ENCODE measurements at places on chromosomes 16 and 17.

DNA sequence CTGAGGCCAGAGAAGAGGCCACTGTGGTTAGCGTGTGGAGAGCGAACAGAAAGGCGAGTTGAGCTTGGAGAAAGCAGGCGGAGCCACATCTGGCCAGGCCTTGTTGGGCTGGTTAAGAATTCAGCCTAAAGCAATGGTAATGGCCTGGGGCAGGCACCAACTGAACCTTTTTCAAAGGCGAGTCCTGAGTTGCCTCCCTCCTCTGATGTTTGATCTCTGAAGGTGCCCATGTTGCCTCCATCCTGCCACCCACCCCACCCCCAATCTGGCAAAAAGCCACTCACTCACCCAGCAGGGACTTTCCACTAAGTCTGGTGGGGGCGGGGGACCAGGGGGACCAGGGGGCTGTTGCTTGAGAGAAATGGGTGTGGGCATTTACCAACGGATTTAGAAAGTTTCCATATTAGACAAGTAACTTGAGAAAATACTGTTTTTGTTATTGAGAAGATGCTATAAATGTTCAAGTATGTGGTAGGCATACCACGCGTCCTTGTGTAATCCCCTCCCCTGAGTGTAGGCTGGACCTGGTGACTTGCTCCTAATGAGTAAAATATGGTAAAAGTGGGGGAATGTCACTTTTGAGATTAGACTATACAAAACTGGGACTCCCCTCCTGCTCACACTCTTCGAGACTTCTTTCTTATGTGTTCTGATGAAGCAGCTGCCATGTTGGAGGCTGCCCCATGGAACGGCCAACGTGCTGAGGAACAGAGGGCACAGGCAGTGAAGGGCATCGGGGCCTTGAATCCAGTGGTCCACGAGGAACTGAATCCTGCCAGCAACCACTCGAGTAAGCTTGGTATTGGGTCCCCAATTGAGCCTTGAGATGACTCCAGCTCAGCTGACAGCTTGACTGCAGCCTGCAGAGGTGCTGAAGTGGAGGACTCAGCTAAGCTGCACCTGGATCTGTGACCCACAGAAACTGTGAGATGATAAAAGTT is 29.9 kb upstream of the TNS4 start:
- DNase-seq: no peak

DNA sequence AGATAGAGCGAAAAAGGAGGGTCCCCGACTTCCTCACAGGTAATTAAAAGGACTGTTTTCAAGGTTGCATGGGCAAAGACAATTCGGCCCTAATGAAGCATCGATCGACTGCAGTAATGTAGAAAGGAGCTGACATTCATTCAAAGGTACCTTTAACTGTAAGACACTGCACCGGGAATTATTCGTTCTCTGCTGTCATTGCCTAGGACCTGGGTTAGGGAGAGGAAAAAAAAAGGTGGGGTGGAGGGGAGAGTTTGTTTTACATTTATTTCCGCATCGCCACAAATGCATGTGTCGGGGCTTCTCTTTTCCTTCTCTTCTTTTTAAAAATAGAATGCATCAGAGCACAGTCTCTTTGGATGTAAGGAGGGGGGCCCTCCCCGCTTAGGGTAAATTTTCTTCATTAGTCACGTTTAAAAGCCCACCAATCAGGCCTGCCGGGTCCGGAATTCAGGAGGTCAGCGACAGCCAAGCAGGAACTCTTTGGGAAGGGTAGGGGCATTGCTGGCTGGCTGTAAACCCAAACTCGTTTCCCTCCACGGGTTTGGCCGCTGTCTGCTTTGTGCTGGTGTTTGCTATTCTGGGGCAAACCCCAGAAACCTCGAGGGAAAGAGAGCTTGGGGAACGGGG is 496.2 kb upstream of the ZFHX3 start:
- DNase-seq: no peak

GRCh38 chr16:726438-727290 is at the start of the genes CCDC78 and HAGHL:
CCDC78 (minus strand) TSS chr16:726443; CDS start chr16:726367, 76 bp downstream.
HAGHL (plus strand) TSS chr16:727106; CDS start chr16:727510, 404 bp downstream.
- peak; percentile 88 for DNase-seq

GRCh38 chr17:31510308-31511194 is 119.1 kb downstream of the RAB11FIP4 start:
- no peak for DNase-seq

DNA sequence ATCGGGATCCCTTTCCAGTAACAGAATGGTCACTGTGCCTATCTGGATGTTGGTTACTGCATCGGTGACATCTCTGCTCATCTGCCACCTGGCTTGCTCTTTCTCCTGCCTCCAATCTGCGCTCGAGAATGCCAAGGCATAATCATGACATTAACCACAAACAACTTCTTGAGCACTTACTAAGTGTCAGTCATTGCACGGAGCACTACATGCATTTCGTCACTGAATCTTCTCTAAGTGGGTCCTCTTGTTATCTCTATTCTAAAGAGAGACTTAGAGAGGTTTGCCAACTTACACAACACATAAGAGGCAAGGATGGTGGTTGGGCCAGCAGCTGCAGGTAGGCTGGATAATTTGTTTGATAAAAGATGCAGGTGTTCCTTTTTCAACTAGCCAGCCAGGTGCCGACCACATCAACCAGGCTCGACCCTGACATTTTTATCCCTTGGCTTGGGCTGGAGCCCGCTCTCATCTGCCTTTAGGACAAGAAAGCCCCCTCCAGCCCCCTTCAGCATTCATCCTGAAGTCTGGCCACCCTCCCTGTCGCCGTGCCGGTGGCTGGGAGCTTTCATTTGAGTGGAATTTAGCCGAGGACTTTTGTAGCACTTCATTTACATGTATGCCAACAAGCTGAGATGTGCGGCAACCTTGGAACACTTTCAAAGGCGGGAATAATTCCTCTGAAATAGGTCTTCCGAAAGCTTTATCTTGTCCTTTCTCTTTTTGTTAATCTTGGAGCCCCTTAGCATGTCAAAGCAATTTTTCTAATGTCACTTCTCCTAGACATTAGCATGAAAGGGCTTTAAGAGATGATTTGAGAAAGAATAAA is 89.3 kb upstream of the NKD1 start:
- no peak for DNase-seq

GRCh38 chr17:82267575-82268379 is 5.7 kb downstream of the CSNK1D start:
- no peak for DNase-seq

DNA sequence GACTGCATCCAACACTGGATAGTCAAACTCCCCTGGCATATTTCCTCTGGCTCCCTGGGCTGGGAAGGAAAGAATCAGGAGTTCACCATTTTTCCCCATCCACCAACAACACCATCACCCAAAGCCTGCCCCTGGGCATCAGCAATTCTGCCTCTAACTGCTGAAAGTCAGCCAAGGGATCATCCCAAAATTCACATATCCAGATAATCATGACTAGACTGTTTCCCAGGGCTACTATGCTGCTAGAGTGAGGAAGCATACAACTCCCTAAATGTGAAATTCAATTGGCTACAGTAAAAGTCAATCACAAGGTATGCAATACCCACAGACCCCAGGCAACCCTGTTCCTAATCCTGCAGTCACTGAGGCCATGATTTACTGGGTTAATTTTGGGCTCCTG is 230.6 kb downstream of the C16orf95 start:
- no peak for DNase-seq

DNA sequence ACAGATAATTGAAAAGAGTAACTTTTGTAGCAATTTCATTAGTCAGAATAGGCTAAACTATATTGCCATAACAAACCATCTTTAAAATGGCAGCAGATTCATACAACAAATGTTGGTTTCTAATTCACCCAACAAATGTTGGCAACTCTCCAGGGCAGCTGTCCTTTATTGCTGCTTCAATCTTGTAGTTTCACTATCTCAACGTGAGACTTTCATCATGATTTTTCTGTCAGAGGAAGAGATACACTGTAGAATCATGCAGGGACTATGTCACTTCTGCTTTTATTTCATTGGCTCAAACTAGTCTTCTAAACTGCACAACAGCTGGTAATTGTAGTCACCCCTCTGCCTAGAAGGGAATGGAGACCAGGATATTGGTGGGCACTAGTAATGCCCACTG is 174.2 kb downstream of the TANC2 start:
- DNase-seq: no peak

- DNase-seq: no peak
Measured at GRCh38 chr17:32558326-32558955, 71.6 kb downstream of the CDK5R1 start.

DNA sequence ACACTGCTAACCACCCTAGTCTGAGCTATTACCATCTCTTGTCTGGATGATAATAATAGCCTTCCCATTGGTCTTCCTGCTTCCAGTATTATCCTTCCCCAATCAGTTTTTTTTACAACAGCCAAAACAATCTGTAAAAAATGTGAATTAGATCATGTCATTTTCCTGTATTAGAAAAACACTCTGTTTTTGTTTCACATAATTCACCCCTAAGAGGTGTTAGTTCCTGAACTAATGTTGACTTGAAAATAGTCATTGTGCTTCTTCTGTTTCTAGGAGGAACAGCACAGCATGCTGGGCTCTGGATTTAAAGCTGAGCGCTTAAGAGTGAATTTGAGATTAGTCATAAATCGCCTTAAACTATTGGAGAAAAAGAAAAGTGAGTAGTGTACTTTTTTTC is 20.0 kb downstream of the IST1 start:
- no peak for DNase-seq

DNA sequence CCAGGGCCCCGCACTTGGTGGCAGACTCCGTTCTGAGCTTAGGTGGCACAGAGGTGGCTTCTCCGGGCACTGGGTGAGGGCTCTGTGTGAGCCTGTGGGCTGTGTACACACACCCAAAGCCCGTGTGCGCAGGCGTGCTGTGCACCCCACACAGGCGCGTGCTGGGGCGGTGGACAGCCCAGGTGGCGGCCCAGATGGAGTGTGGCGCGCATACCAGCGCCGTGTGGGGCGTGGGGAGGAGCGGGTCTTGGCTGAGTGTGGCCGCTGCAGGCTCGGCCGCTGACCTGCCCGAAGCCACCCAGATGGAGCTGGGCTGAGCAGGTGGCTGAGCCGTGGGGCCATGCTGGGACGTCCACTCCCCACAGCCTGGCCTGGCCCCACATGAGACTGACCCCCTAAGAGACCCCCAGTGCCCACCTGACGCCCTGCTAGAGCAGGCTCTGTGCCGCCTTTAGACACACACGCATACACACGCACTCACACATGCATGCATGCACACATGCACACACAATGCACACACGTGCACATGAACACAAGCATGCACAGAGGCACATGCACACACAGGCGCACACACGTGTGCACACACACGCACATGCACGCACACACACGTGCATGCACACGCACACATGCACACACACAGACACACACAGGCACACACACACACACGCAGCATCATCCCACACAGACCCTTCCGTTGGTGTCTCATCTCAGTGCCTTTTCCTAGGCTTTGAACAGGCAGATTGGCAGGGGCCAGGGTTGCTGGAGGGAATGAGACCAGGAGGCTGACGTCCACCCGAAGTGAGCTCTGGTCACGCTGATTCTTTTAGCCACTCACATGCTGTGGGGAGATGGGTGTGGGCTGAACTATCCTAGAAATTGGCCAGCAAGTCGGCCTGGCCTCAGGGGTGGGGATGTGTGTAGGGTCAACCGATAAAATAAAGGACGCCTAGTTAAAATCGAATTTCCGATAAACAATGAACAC is 2.1 kb downstream of the PRR35 start:
- DNase-seq: no peak

GRCh38 chr16:79261481-79261940 is 339.0 kb downstream of the MAF start:
- DNase-seq: peak; percentile 33

GRCh38 chr16:1337486-1337885 is 4.0 kb downstream of the BAIAP3 start:
- DNase-seq: no peak

DNA sequence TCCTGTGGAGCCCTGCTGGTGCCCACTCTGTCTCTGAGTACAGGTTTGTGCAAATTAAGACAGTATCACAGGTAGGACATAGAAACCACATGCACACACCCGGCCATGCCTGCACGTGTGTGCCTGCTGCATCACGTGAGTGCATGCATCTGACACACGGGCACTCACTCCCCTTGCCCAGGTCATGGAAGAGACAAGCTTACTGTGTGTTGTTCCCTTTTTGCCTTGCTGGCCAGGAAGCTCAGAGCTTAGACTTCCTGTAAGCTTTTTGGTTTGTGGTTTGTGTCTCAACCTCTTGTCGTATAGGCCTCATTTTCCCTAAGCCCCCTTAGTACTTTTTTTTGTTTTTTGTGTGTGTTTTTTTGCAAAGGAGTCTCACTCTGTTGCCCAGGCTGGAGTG is 25.0 kb downstream of the ZNF469 start:
- DNase-seq: no peak

DNA sequence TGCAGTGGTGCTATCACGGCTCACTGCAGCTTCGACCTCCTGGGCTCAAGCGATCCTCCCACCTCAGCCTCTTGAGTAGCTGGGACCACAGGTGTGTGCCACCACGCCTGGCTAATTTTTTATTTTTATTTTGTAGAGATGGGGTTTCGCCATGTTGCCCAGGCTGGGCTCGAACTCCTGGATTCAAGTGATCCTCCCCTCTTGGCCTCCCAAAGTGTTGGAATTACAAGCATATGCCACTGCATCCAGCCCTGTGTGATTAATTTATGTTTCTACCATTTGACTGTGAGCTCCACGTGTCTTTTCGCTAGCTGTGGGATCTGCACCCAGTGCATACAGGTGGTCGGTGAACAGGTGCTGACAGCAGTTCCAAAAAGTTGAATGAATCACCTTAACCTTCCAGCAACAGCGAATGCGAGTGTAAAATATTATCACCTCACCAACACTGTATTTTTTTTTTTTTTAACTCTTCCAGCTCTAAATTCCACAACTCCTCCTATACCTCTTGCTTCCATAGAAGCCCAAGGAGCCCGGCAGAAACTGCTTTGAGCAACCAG is 484 bp upstream of the NUDT7 start:
- DNase-seq: no peak

GRCh38 chr17:45143767-45144198 is 4.5 kb upstream of the HEXIM1 start:
- DNase-seq: no peak

- DNase-seq: no peak
Measured at GRCh38 chr17:61416211-61416539, 16.5 kb downstream of the TBX2 start.

DNA sequence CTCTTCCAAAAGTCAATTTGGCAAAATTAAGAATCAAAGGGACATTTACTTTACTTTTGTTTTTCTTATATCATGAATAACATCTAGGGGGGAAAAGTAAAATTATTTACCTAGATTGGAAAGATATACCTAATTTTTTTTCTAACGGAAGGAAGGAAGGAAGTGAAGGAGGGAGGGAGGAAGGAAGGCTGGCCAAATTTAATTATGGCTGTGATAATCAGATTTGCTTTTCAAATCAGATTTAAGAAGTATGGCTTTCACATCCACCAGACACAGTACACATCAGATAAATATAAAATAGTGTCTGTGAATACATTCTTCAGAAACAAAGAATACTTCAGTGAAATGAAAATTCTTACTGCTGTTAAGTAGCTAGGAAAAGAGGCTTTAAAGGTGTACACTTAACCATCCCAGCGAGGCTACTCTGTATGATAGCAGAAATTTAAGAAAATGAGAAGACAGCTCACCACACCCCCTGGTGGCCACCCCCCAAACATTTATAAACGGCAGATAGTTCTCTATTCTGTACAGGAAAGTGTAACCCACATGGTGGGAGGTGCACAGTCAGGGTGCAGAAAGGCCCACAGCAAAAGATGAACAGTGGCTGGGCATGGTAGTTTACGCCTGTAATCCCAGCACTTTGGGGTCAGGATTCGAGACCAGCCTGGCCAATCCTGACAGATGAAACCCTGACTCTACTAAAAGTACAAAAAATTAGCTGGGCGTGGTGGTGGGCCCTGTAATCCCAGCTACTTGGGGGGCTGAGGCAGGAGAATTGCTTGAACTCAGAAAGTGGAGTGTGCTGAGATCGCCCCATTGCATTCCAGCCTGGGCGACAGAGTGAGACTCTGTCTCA is 150.8 kb downstream of the SSH2 start:
- peak; percentile 32 for DNase-seq
